H4 (cell line): ENCODE measurements at places on chromosomes 7 and 10.

GRCh38 chr10:13503745-13504463, 24.9 kb downstream of the BEND7 start:
- DNase-seq: no peak

- no peak for DNase-seq
These were observed 7.3 kb downstream of the LFNG start for GRCh38 chr7:2526659-2527504.

- DNase-seq: no peak
These were observed 33.6 kb upstream of the KMT2E start for GRCh38 chr7:104980440-104980839.

DNA sequence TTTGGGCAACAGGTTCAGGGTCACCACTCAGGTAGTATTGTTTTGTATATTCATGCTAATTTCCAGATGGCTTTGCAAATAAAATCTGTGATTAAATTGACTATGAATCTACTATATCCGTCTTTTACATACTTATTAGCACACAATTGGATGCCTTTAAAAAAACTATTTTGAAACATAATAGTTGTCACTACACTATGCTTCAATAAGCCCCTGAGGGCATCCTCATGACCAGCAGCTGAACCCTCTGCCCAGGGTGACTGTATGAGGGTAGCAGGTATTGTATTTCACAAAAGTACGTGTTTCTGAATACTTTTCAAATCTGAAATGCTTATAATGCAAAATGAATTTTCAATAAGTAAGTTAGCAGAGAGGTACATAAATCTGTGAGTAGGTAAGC, 97.3 kb downstream of the DNAH11 start:
- DNase-seq: no peak

DNA sequence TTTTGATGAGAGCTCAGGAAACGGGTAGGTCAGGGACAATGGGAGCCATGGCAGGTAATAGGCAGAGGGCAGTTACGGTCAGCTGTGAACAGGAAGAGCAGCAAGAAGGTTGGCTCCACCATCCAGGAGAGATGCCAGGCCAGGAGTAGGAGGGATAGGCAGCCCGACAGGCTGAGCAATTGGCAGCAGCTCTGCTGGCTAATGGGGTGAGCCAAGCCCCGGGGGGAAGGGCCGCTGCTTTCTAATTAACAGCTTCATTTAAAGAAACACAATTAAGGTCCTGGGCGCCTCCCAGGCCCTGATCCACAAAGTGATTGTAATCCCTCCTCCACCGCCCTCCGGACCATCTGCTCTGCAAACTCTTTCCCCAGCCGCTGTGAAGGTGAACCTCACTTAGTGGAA, 23.7 kb downstream of the SH2B2 start:
- no peak for DNase-seq

DNA sequence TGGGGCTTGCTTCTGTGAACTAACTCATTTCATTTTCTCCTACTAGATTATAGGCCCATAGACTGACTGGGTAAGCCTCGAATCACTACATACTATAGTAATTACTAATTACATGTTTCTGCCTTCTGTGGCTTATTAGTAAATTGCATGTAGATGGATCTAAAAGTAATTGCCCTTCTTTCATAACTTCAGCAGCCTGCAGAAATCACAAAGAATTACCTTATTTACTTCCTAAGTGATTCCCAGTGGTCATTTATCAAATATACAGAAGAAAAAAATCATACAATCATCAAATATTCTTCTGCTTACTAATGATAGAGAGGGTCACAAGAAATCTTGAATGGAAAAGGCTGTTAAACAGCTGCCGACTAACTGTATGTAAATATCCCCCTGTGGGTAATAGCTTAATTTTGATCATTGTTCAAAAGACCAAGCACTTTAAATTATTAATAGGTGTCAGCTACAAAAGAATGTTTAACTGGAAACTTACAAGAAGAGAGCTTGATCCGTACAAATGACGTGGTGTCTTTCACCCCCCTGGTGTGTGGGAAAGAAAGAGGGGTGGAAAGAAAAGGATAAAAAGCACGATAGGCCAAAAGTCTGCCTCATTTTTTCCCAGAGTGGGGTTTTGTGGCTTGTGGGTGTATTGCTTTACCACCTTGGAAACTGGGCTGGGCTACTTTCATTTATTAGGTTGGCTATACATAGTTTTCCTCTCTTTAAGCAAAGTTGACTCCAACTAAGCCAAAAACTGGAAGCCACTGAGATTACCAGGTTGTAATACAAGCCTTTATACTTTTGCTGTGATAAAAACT, 361.8 kb upstream of the ZMIZ1 start:
- DNase-seq: no peak

- DNase-seq: no peak
These were observed 578.1 kb upstream of the FZD8 start for GRCh38 chr10:36220151-36220550.

- DNase-seq: no peak
These were observed 45.6 kb upstream of the SLC29A3 start for GRCh38 chr10:71273506-71273905.

- DNase-seq: no peak
These were observed 56.9 kb upstream of the TNS3 start for GRCh38 chr7:47638679-47639315.
